Activated CD4-positive, alpha-beta T cell treated with anti-CD3 and anti-CD28 coated beads, Interleukin-2, Interleukin-6, amounts not matched to agents 100 ng/mL and 50 ng/mL, durations not matched to agents 16 hours and 8 hours (primary cell): ENCODE measurements at places on chromosomes 2 and 18.

- no peak for DNase-seq
Observed at GRCh38 chr18:74803769-74804168, 206.1 kb downstream of the ZNF407 start.

GRCh38 chr2:221635949-221636348, 63.8 kb upstream of the EPHA4 start:
- DNase-seq: no peak

DNA sequence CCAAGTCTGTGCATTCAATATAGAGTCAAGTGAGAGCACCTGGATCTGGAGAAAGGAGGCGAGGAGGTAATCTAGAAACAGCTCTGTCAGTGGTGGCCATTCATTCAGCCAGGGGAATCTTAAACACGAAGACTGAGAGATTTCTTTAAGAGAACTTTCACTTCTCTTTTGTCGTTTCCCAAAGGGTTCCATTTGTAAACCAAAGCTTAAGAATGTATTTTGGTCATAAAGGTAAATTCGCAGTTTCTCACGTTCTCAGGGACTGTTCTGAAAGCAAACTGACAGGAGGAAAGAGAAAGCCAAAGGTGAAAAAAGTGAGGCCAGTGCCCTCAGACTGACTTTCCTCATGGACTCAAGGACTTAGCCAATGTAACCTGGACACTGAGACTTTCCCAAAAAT, 513.5 kb downstream of the CMPK2 start:
- DNase-seq: no peak

- no peak for DNase-seq
Observed at GRCh38 chr2:231666171-231667095, 41.9 kb upstream of the PTMA start.

DNA sequence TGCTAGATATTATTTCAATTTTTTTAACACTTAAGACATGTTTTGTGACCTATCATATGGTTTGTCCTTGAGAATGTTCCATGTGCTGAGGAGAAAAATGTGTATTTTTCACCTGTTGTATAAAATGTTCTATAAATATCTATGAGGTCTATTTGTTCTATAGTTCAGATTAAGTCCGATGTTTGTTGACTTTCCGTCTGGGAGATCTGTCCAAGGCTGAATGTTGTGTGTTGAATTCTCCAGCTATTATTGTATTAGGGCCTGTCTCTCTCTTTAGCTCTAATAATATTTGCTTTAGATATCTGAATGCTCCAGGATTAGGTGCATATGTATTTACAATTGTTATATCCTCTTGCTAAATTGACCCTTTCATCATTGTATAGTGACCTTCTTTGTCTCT, 144.1 kb downstream of the NYAP2 start:
- no peak for DNase-seq

GRCh38 chr2:24970483-24971285, 1.1 kb downstream of the DNAJC27 start:
- DNase-seq: peak; percentile 5

GRCh38 chr18:51039138-51040112, 9.4 kb downstream of the SMAD4 start:
- no peak for DNase-seq

DNA sequence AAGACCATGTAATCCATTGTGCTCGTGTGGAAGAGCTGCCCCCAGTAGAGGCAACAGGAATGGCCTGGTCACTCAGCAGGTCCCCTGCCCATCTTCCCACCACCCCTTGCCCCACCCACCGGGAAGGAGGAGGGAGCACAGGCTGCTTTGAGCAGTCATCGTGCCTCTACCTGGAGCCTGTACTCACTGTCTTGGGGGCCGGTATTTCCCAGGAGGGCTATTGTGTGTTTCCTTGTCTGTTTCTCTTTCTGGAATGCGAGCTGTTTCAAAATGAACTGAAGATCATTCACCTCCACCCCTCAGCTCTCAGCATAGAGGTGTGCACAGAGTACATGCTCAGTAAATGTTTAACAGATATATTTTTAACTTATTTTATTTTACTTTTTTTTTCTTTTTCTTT, 7.7 kb upstream of the AMMECR1L start:
- no peak for DNase-seq

DNA sequence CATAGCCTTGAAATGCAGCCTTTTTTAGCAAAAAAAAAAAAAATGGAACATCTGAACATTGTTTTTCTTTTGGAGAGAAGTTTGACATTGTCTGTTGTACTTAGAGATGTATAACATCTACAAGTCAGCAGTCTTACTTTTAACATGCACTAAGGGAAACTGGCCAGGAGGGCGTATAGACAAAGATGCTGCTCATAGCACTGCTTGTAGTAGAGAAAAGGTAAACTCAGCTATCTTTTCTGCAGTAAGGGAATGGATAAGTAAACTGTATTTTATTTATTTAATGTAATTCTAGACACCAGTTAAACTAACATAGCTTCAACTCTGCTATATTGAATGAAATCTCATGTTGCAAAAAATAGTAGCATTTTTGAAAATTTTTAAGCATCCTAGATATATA, 489.6 kb downstream of the PTPRM start:
- no peak for DNase-seq

- DNase-seq: peak; percentile 32
Observed at GRCh38 chr18:62420151-62420512, 95.0 kb downstream of the TNFRSF11A start.

GRCh38 chr18:46080156-46080555, 8.1 kb upstream of the PSTPIP2 start:
- DNase-seq: no peak

DNA sequence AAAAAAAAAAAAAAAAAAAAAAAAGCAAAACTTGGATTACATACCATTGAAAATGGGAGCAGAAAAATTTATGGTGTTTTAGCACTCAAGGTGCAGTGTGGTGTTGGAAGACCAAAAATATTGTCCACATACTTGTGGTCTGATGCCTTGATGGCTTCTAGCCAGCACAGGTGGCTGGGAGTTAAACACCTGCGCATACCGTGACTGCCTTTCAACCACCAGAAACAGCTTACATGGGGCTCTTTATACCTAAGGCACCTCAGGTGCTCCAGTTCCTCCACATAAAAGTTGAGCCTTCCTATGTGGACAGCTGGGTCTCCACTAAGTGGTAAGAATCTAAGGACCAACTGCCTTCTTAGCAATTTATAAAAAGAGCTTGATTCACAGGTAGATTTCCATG, 802.6 kb upstream of the CELF4 start:
- no peak for DNase-seq

DNA sequence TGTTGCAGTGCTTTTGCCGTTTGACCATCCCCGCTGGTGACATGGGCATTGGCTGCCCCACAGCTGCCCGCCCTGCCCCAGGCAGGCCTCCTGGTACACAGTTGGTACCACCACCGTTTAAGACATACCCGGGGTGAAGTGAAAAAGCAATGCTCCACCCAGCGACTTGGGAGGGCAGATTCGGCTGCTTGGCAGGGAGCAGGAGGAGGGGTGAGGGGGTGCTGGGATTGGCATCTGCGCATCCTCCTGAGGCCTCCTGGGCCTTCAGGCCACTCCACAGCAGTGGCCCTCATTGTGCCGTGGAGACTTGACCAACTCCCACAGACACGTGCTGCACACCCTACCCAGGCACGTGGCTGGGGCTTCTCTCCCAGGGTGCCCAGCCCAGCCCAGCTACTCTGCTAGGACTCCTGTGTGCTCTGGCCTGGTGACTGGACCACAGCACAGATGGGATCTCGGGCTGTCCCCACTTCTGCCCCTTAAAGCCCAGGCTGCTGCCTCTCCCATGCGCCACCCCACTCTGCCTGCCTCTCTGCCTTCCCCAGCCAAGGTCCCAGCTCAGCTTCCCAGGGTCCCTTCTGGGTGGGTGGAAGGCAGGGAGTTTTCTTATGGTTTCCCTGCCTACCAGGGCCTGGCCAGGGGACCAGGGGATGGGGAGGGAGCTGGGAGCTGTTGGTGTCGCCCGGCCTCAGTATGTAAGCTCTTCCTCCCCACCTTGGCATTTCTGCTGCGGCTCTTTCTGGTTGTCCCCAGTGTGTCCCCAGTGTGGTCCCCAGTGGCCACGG, 157.0 kb upstream of the HS6ST1 start:
- DNase-seq: no peak

DNA sequence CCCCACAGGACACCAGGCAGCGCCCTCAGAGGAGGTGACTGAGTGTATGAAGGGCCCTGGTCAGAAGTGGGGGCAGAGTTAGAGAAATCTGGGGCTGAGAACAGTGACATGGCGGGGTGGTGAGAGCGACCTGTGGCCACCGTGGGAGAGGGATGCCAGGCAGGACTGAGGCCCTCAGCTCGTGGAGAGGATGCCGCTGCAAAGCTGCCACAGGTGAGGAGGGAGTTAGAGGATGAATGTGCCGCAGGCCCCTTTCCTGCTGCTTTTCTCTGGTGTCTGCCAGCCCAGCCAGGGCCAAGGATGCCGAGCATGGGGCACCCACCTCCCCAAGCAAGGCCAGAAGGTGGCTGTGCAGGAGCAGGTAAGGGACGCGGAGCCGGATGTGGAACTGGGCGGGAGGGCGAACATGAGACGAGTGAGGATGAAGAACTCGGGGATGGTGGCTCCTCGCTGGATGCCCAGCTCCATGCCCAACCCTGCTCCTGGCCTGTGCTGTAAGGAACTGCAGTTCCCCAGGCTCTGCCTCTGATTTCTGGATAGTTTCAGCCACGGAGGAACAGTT, 269.2 kb upstream of the HDAC4 start:
- DNase-seq: no peak

DNA sequence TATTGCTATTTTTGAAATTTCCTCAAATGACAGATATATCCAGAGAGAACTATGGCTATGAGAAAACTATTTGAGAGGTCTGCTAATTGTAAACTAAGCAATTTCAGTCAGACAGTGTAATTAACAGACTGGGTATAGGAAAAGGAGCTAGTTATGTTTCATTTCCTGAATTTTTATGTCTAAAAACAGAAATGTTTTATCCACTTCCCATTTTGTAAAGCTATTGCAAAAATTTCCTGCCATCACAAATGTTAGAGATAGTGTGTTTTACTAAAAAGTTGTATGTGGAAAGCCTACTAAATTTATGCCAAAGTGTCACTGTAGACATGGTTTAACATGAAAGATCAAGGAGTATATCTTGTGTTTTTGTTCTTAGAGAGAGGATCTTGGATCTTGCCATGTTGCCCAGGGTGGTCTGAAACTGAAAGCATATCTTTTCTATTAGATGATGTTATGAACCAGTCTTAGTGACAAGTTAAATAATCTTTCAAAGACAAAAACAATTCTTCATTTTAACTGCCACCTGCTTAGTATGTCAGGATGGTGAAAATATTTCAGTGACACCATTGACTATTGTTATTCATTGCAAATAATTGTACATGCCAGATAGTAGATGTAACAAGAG, 40.5 kb upstream of the ITPRID2 start:
- DNase-seq: no peak

- DNase-seq: no peak
Observed at GRCh38 chr18:53004798-53005197, 664.8 kb downstream of the DCC start.

DNA sequence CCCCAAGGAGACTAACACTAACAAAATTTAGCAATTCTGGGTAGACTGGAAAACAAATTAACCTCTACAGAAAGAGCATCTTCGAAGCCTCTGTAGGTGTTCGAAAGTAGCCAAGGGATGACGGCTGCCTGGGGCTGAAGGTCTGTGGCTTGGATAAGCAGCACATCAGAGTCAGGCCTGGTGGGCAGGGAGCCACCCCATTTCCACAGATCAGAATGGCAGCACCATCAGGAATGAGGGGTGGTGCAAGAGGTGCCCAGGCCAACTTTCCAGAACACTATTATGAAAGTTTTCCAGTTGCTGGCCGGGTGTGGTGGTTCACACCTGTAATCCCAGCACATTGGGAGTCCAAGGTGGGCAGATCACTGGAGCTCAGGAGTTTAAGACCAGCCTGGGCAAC, 57.9 kb downstream of the CABYR start:
- no peak for DNase-seq

DNA sequence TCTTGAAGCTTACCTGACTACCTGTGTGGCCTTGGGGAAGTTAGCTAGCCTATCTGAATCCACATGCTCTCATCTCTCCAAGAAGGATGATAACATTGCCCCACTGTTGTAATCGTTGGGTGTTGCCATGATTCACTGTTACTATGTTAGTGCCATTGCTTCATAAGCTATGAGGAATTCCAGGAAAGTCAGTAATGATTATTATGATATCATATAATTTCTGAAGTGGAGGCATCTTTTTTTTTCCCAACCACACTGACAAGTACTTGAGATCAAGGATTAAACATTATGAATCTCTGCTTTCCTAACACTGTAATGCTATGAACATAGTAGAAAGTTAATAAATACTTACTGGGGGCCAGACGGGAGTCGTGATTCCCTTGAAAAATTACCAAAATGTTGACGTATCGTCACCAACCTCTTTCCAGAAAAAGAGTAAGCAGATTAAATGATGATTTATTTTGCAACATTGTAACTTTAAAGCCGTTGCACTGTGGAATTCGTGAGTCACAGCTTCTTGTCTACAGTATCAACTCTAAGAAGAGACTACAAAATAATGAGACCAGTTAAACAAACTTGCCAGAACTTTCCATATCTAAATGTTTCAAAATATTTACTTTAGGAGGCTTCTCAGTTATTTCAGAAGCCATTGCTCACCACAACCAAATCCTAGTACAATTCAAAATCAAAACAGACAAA, 459.9 kb downstream of the PIK3C3 start:
- no peak for DNase-seq

- DNase-seq: no peak
Observed at GRCh38 chr2:1461507-1462390, 48.5 kb downstream of the TPO start.

GRCh38 chr2:217975626-217976025, 27.2 kb downstream of the TNS1 start:
- no peak for DNase-seq

GRCh38 chr2:70188460-70188859, 2.4 kb downstream of the C2orf42 start:
- DNase-seq: no peak

DNA sequence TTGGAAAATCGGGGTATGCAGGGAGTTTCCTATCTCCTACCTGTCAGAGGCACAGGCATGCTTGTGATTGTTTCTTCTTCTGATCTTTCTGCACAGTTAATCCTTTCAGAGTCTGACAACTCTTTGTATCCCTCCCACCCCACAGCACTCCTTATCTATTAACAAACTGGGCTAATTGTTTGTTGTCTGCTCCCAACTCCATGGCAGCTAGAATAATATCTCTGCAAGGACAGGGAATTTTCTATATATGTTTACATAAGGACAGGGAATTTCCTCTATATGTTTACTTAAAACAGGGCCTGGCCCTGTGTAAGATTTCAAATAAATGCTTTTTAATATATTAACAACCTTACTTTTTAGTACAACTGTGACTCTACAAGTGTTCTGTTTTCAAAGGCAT, 36.0 kb upstream of the VRK2 start:
- no peak for DNase-seq

DNA sequence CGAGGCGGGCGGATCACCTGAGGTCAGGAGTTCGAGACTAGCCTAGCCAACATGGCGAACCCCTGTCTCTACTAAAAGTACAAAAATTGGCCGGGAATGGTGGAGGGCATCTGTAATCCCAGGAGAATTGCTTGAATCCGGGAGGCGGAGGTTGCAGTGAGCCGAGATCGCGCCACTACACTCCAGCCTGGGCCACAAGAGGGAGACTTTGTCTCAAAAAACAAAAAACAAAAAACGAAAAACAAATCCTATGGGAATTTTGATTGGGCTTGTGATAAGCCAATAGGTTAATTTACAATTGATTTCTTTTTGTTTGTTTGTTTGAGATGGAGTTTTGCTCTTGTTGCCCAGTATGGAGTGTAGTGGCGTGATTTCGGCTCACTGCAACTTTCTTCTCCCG, 24.2 kb upstream of the TOGARAM2 start:
- no peak for DNase-seq
